ENCODE measurements at places on chromosomes 7 and 10.

DNA sequence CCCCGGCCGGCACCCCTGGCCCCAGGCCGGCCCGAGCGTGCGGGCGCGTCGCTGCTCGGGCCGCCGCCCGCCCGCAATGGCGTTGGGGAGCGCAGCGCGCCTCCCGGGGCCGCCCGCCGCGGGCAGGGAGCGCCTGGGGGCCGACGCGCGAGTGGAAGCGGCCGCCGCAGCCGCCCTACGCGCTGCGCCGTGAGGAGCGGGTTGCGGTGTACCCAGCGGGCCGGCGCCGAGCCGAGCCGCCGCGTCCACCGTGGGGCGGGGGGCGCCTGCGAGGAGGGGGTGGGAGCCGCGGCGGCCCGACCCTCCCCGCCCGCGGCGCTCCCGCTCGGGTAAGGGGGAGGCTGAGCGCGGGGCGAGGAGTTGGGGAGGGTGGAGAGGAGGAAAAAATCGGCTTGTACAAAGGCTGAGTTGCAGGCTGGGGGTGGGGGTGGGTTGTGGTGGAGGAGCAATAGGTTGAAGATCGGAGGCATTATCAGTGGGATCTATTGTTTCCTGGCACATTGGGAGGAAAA is 473 bp downstream of the PPP1R9A start:
- DNase-seq, result peak; percentile 39

GRCh38 chr7:131869986-131870385 is 313.6 kb upstream of the PODXL start:
- no peak for DNase-seq

DNA sequence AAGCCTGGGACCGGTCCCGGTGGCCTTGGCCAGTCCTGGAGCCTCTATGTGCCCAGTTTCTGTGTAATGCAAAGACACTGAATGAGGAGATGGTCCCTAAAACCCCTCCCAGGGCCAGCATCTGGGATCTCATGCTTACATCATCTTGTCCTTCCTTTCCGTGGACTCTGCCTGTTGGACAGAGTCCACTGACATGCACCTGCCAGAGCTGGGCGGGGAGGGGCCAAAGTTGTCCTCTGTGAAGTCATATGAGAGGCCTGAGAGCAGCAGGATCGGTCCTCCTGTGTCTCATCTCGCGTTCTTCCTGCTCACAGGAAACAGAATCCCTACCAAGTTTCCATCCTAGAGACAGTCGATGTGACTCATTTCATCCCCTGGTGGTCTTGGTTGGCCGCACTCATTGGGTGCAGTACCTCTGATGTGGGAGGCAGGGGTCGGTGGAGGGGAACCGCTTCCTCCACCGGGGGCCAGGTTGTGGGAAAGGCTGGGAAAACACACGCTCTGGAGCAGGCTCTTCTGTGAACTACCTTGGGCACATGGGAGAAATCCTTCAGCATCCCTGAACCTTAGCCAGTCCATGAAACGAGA is 389.6 kb upstream of the PODXL start:
- DNase-seq, result no peak

GRCh38 chr10:49365275-49365674 is 30.6 kb downstream of the DRGX start:
- DNase-seq, result no peak

- DNase-seq, result no peak
Observed at GRCh38 chr10:130820880-130821482, 490.5 kb downstream of the TCERG1L start.

- DNase-seq, result peak; percentile 85
Observed at GRCh38 chr7:23349484-23350157, 50.5 kb downstream of the MALSU1 start.

DNA sequence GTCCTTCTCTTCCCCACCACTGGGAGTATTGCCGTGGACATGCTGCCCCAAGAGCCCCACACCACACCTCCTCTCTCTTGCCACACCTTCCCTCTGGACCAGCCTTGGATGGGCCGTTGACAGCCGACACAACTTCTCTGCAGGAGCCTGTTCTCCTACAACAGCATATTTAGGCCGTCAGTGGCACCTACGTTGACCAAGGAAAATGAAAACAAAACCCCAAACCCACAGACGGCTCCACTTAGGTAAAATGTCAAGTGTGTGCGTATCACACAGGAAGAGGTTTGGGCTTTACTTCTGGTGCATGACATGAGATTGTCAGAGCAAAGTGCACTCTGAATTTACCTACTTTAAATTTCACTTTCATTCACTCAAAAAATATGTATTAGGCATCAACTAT is 246.6 kb downstream of the ZMYND11 start:
- DNase-seq, result no peak

- DNase-seq, result no peak
Observed at GRCh38 chr10:54609423-54609822, 191.6 kb downstream of the PCDH15 start.

DNA sequence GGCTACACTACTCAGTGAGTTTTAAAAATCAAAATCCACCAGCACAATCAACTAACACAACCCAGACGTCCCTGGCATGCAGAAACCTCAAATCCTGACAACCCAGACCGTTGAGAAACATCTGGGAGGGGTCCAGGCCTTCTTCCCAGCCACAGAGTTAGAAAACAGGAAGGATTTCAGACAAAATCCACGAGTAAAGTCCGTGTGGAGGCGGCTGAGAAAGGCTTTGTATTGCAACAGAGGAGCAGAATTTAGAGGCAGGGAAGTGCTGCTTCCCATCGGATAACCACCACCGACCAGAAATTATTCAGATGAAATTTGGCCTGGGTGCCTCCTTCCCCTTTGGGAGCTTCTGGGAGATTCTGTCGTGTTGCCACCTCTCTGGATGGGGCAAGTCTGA is 61.5 kb downstream of the TNS3 start:
- peak; percentile 89 for DNase-seq

GRCh38 chr7:144820552-144820951 is 15.3 kb downstream of the TPK1 start:
- DNase-seq, result no peak

DNA sequence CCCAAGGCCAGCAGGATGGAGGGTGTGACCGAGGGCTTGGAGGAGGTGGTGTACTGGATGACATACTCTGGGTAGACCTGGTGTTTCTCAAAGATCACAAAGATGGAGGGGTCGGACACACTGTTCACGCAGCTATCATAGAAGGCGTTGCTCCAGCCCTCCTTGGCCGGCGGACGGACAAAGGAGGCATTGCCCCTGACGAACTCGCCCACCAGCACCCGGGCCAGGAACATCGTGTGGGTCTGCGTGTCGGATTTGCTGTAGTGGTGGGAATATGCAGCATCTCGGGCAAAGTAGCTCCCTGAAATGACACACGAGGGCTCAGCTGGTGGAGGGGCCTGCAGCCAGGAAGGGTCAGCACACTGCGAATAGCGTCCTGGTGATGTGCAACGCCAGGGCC is 38.2 kb downstream of the PARP12 start:
- no peak for DNase-seq

GRCh38 chr10:114244126-114244525 is 5.1 kb downstream of the VWA2 start:
- no peak for DNase-seq

DNA sequence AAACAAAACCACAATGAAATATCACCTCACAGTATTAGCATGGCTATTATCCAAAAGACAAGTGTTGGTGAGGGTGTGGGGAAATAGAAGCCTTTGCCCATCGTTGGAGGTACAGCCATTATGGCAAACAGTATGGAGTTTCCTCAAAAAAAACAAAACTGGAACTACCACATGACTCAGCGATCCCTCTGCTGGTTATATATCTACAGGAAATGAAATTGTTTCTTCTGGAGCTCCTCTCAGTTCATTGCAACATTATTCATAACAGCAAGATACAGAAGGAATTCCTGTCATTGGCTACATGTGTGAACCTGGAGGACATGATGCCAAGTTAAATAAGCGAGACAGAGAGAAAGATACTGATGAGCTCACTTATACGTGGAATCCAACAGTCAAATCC is 2.4 kb upstream of the UBE3C start:
- DNase-seq, result peak; percentile 90

DNA sequence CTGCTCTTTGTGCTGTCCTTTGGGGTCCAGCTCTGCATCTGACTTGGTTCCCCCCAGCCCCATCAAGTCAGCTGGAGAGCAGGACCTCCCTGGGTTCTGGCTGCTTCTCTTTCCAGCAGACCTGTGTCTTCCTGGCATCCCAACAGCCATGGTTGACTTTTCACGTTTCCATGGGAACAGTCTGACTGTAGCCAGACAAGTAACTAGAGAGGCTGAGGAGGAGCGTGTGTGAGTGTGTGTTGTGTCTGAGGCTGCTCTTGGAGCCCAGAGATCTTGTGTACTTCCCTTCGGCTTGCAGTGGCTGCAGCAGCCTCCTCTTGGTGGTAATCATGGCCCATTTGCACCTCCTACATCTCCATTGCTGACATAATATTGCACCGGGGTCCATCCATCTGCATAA is 332.0 kb downstream of the RPS24 start:
- peak; percentile 11 for DNase-seq

DNA sequence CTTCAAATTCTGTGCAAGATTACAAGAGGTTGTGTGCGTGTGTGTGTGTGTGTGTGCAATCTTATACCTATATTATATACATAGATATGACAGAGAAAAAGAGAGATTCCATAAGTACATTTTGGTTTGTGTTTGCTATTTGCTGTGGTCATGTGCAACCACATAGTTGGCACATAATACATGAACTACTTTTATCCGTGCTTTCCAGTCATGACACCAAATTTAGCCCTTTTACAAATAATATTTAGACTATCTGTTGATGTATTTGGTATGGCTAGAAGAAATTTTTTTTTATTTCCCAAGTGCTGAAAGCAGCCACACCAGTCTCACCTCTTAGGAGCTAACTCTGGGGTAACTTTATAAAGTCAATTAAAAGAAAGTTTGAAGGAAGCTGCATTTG is 63.5 kb upstream of the EGFR start:
- DNase-seq, result no peak

DNA sequence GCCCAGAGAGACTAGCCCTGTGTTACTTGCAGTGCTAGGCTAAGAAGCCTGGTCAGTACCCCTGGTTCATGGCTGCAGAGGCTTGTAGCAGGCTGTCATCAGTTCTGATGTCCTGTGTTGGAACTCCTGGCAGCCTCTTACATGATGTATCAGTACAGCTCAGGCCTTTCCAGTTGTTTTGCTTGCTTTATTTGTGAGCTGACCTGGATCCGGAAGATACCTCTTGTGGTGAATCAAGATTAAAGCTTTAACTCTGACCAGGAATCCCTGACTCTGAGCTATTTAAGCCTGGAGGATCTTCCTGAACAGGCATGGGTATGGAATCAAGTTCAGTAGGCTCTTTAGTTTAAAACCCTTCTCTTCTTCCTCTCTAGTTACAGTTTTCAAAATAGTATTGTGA is 4.4 kb downstream of the STARD3NL start:
- no peak for DNase-seq

GRCh38 chr7:81111358-81111757 is 192.5 kb upstream of the SEMA3C start:
- DNase-seq, result peak; percentile 84

DNA sequence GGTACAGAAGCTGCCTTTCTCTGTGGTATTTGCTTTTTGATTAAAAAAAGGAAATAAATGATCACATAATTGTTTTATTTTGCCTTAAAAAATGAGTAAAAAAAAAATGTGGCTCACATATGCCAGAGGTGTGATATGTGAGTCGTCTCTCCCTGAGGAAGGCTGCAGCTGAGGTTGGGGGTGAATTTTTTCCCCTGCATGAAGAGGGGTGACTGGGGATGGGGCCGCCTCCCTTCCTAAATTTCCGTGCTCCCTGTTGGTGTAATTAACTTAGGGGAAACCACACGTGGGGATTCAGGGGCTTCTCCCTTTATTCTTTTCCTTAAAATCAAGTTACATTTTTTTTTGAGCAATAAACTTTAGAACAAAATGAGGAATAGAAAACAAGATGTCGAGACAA is 35.4 kb downstream of the MGMT start:
- no peak for DNase-seq

GRCh38 chr7:141577043-141577839 is 26.0 kb downstream of the AGK start:
- no peak for DNase-seq

DNA sequence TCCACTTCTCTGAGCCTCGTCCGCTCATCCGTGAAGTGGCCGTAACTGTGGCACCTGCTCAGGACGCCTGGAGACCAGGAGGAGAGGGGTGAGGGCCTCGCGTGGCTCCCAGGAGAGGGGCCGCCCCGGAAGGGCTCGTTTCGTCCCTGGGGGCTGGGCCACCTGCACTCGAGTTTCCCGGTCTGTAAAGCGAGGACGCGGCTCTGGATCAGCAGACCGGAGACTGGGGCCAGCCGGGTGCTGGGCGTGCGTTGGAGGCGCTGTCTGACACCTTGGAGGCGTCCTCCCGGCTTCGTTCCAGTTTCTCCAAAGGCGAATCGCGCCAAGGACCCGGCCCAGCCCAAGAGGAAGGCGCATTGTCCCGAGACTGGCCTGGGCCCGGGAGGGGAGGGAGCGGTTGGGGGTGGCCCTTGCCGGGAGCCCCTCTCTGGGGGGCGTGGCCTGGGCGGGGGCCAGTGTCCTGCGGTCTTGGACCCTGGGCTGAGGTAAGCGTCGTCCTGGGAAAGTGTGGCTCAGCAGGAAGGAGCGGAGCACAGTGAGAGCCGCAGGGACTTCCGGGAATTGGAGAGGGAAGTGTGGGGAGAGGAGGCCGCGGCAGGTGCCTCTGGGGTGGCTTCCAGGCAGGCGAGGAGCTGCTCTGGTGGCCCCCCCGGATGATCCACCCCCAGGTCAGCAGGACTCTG is 89.6 kb downstream of the FOXL3 start:
- DNase-seq, result peak; percentile 15

DNA sequence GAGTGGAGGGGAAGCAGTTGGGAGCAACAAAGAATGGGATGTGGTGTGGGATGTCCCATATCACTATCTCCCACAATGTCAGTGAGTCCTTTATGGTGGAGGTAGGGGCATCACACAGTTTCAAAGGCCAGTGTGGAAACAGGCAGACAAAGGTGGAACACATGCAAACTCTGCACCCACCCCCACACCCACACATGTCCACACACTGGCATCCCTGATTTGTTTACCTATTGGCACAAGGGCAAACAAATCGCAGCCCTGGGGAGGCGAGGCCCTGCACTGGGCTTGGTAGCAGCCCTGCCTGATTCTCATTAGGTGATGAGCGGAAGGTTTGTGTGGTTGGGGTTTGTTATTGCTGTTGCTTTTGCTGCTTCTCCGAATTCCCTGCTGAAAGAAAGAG is 243.3 kb downstream of the GRID1 start:
- DNase-seq, result no peak

- DNase-seq, result no peak
Observed at GRCh38 chr7:24734306-24734705, 23.0 kb downstream of the GSDME start.

DNA sequence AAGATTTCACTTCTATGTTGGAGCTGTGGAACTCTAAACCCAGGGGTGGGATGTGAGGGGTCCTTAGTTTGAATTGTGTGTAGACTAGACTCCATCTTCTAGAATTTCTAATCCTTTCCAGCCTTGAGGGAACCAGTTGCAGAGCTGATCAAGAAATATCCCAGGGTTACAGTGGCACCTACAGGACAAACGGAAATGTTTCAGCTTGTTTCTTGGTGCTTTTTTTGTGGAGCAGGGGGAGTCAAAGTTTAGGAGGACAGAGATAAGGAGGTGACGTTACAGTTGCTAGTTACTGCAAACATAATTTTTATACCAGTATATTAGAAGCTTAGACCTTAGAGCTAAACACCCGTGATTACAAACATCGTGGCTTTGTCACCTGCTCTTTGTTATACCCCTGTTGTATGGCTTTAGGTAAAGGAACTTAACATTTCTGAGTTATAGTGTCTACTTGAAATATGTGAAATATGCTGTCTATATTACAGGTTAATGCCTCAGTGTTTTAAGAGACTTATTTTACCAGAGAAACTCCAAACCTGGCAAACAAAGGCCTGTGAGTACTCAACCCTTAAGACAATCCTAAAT is 84.5 kb upstream of the DYNC1I1 start:
- peak; percentile 47 for DNase-seq

GRCh38 chr10:71569775-71570588 is 149.6 kb downstream of the C10orf105 start:
- peak; percentile 54 for DNase-seq

All from GM23248 (cell line).